ENCODE measurements at places on chromosomes 5 and 9. TPM values are rescaled to one million over a fixed set of nuclear protein-coding genes. Genes with fewer than 3 reads are reported as not detected.

The ARL14EPL gene
- not detected for total RNA-seq

The TMEM215 gene
- total RNA-seq, result not detected

The TMEM232 gene
- total RNA-seq, result 0.63 TPM

The ZNF346 gene
- 13.8 TPM for total RNA-seq

The TMEM252 gene
- total RNA-seq, result not detected

The HRCT1 gene
- 0.32 TPM for total RNA-seq

The BSPRY gene
- not detected for total RNA-seq

The ELOVL7 gene
- total RNA-seq, result 0.38 TPM

The FUT7 gene
- total RNA-seq, result not detected

The PCDHGA4 gene
- 1.3 TPM for total RNA-seq

The KCNIP1 gene
- total RNA-seq, result 0.32 TPM

The OTP gene
- total RNA-seq, result not detected

The TAF11L10 gene
- not detected for total RNA-seq

The SPATA31C1 gene
- not detected for total RNA-seq

The GABRA6 gene
- not detected for total RNA-seq

The NTNG2 gene
- under 0.01 TPM for total RNA-seq

The PCA3 gene
- under 0.01 TPM for total RNA-seq

The FOXI1 gene
- not detected for total RNA-seq

The PCDHB16 gene
- 0.63 TPM for total RNA-seq

The PITX1 gene
- total RNA-seq, result not detected

The CCDC183 gene
- total RNA-seq, result 0.81 TPM

The FGD3 gene
- total RNA-seq, result not detected

The SLC6A18 gene
- not detected for total RNA-seq

The RGMB gene
- 10.2 TPM for total RNA-seq

The PCDHAC2 gene
- total RNA-seq, result 0.32 TPM

The SMARCA2 gene
- total RNA-seq, result 41.1 TPM

The CDH12 gene
- total RNA-seq, result not detected

The SOX30 gene
- total RNA-seq, result not detected

The COL23A1 gene
- total RNA-seq, result under 0.01 TPM

The NUTM2F gene
- not detected for total RNA-seq

The SLC2A8 gene
- total RNA-seq, result 11.5 TPM

The SLC46A2 gene
- not detected for total RNA-seq

The PDCD1LG2 gene
- total RNA-seq, result 7.0 TPM

The RASGRF2 gene
- total RNA-seq, result 39.3 TPM

The NIPAL4 gene
- total RNA-seq, result not detected

The OR1J2 gene
- total RNA-seq, result not detected

All from bladder microvascular endothelial cell (primary cell).